ENCODE measurements at places on chromosomes 1 and 21. TPM values are rescaled to one million over a fixed set of nuclear protein-coding genes. Genes with fewer than 3 reads are reported as not detected.

- DNase-seq, result no peak
These were observed 91.8 kb upstream of the NGF start for GRCh38 chr1:115429884-115430283.

GRCh38 chr1:239725933-239726332, 339.6 kb downstream of the CHRM3 start:
- DNase-seq, result no peak

DNA sequence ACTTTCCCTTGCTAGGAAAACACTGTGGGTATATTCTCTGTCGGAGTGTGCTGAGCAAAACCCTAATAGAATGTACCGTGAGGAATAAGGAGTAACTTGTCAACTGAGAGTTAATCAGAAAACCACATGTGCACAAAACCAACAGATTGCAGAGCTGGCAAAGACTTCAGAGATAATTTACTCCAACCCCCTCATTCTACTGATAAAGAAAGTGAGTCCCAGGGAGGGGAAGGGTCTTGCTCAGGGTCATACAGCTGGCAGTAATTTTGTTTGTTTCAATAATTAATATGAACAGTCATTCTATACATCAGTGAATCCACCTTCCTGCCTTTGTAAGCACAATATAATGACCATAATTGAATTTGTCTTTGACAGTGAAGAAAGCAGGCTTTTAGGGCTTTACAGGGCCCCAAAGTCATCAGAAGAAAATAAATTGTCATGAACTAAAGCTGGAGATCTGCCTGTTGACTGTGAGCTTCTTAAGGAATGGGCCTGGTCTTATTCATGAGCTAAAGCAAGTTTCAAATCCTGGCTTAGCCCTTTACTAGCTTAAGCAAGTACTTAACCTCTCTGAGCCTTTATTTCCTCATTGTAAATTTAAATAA, 67.2 kb upstream of the HOOK1 start:
- DNase-seq, result no peak

DNA sequence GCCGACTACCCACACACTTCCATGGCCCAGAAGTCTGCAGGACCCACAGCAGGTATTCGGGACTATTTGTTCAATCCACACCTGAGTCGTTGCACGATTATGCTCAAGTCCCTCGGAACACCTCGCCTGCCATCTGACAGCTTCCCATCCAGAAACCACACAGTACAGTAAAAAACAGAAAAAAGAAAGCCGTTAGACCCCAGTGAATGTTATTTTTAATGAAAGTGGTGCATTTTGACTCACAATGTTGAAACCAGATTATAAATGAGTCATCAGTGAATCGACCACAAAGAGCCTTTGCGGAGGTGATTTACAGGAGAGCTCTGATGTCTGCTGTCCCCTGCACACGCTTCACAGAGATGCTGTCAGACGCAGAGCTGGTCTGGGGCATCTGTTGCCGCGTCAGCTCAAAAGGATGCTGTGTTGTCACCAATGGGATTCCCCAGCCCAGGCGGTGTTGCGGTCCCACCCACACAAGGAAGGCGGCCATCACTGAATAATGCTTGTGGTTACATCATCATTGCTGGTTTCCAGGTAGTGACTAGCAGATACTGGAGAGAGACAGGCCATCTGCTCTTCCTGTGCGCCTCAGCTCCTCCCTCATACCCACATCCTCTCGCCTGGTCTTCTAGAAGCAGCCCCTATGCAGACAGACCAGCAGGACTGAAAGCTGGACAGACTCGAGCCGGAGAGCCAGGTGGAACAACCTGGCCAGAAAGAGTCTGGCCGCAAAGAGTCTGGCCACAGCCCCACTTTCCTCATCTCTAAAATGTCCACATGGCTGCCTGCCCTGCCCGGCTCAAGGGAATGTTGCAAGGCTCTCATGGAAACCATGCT, 116.8 kb downstream of the TOMM20 start:
- DNase-seq, result peak; percentile 99

- no peak for DNase-seq
These were observed 31.2 kb downstream of the PTPRU start for GRCh38 chr1:29267321-29268070.

SLC9C2 gene
- not detected for total RNA-seq

ATP6V1G3 gene
- total RNA-seq, result not detected
